ENCODE measurements at places on chromosomes 2 and 18.

GRCh38 chr2:9336576-9337314, 86.6 kb downstream of the ITGB1BP1 start:
- H3K27me3 ChIP-seq = no peaks in the 10 kb centered on the region
- H3K36me3 ChIP-seq = no peaks in the 10 kb centered on the region
- peak overlapping the region; percentile 61 for H3K27ac ChIP-seq
- peak; percentile 87 for DNase-seq

DNA sequence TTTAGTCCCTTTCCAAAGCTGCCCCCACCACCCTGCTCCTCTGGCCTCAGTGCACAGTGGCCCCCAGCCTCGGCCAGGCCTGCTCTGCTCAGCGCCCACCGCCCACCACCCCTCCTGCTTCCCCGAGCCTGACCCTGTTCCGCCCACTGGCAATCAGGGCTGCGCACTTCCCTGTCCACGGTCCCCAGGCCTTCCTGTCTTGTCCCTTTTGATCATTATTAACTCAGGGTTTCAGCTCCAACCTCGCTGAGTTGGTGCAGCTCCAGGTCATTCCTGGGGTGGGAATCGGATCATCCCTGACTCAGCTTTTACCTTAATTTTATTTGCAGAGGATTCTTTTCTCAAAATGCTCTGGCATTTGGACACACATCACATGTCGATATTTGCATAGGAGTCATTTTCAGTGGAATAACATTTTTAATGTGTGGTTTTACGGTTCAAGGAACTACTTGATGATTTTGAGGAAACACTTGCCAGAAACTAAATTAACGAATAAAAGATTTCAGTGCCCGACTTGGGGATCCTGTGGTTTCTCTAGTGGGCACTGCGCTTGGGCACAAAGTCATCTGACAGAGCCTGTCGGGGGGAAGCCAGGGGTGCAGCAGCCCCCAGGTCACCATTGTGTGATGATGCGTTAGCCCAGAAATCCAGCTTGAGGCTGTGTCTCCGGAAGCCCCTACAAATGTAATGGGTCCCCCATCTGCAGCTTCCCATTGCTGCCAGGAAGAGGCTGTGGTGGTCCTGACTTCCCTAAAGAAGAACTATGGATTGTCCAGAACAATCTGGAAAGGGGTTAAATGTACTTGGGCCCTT, 1.0 kb upstream of the ESPNL start:
- no peaks in the 10 kb centered on the region for H3K36me3 ChIP-seq
- no peak overlapping the region for H3K27ac ChIP-seq
- H3K4me3 ChIP-seq = no peak overlapping the region
- H3K27me3 ChIP-seq = no peaks in the 10 kb centered on the region

DNA sequence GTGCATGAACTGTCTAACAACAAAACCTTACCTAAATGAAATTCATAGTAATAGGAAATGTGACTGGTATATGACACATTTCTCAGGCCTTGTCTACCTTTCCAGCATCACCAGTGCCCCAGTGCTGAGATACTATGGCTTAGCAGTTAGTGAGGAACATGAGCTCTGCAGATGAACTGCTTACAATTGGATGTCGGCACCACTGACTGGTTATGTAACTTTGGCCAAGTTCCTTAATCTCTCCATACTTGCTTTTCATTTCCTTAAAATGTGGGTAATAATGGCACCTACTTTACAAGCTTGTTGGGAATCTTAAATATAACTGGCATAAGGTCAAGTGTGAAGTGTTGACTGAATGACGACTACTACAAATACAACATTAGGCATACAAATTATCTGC, 136.3 kb downstream of the OLA1 start:
- DNase-seq = no peak
- H3K4me1 ChIP-seq = no peaks in the 10 kb centered on the region
- H3K4me3 ChIP-seq = no peak overlapping the region
- H3K27ac ChIP-seq = no peak overlapping the region

DNA sequence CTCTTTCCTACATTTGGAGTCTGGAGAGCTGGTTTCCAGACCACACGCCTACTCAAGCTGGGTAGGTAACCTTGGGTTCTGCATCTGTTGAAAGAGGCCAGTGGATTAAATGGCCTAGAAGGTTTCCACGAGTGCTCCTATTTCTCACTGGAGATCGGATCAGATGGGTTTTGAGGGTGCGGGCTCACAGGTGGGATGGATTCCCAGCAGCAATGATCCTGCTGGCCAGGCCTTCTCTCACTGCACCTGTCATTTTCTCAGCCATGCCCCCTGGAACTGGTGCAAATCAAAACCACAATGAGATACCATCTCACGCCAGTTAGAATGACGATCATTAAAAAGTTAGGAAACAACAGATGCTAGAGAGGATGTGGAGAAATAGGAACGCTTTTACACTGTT, 747.5 kb upstream of the RAB6C start:
- DNase-seq = no peak
- H3K27me3 ChIP-seq = no peaks in the 10 kb centered on the region
- H3K27ac ChIP-seq = no peak overlapping the region
- H3K36me3 ChIP-seq = no peaks in the 10 kb centered on the region
- H3K4me1 ChIP-seq = no peaks in the 10 kb centered on the region
- no peak overlapping the region for H3K4me3 ChIP-seq

- no peak for DNase-seq
- no peak overlapping the region for H3K4me3 ChIP-seq
- no peaks in the 10 kb centered on the region for H3K27me3 ChIP-seq
Measured at GRCh38 chr2:143950704-143951103, 569.2 kb downstream of the ZEB2 start.

DNA sequence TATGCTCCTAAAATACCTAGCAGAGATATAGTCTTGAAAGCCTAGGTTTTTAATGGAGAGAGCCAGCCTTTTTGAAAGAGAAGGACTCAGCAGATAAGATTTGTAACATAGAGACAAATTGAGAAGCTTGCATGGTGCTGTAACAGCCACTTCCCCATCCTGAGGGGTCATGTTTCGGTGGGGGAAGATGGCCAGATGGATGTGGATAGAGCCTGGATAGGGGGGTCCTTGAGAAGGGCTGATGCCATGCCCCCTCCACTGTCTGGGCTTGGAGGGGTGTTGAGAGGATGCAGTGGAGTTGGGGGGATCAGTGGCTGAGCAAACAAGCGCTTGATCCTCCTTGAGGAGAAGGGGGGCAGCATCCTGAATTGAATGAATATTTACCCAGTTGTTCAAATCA, 178.0 kb upstream of the HS6ST1 start:
- H3K27me3 ChIP-seq = no peaks in the 10 kb centered on the region
- H3K27ac ChIP-seq = no peak overlapping the region
- H3K4me3 ChIP-seq = no peak overlapping the region
- no peaks in the 10 kb centered on the region for H3K36me3 ChIP-seq

DNA sequence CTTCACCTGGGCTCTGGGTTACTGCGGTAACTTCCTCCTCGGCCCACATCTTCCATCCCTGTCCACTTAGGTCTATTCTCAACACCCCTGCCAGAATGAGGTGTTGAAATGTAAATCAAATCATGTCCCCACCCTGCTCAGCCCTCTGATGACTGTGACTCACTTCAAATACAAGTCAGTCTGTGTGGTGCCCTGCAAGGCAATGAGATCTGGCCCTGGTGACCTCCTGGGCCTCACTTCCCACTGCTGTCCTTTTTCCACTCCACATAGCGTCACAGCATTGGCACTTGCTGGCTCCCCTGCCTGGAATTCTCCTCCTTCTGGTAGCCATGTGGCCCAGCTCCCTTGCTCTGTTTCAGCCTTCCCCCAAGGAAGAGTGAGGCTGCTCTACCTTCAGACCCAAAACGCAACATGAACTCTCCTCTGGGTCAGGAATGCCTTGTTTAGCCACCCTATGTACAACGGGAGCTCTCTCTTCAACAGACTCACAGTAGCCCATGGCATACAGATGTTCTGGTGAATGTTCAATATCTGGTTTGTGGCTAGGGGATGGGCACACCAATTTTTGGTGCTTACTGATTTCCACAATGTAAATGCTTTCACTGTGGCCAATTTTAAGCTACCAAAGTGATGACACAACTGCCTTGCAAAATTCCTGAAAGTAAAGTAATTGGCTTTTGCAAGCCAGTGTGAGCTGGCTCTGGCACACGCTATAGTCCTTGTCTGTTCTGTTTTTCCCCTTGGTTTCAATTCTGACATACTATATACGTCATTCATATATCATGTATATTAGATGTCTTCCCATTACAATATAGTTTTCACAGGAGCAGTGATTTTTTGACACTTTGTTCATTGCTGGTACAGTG, 550.3 kb upstream of the HS6ST1 start:
- DNase-seq = no peak
- H3K4me1 ChIP-seq = no peaks in the 10 kb centered on the region
- no peaks in the 10 kb centered on the region for H3K36me3 ChIP-seq
- H3K4me3 ChIP-seq = no peak overlapping the region
- no peak overlapping the region for H3K27ac ChIP-seq
- no peaks in the 10 kb centered on the region for H3K27me3 ChIP-seq

GRCh38 chr2:205496370-205496769, 185.9 kb upstream of the NRP2 start:
- no peak overlapping the region for H3K27ac ChIP-seq
- no peak for DNase-seq
- no peaks in the 10 kb centered on the region for H3K27me3 ChIP-seq
- H3K4me1 ChIP-seq = no peaks in the 10 kb centered on the region

- DNase-seq = no peak
- peak overlapping the region; percentile 73 for H3K27ac ChIP-seq
- no peaks in the 10 kb centered on the region for H3K27me3 ChIP-seq
- H3K4me3 ChIP-seq = peak overlapping the region; percentile 62
Measured at GRCh38 chr2:27489118-27489497, 435 bp downstream of the IFT172 start.

GRCh38 chr2:51103205-51103604, 71.3 kb upstream of the NRXN1 start:
- no peak for DNase-seq
- no peaks in the 10 kb centered on the region for H3K27me3 ChIP-seq
- no peak overlapping the region for H3K4me3 ChIP-seq
- no peaks in the 10 kb centered on the region for H3K36me3 ChIP-seq
- no peak overlapping the region for H3K27ac ChIP-seq
- H3K4me1 ChIP-seq = no peaks in the 10 kb centered on the region

DNA sequence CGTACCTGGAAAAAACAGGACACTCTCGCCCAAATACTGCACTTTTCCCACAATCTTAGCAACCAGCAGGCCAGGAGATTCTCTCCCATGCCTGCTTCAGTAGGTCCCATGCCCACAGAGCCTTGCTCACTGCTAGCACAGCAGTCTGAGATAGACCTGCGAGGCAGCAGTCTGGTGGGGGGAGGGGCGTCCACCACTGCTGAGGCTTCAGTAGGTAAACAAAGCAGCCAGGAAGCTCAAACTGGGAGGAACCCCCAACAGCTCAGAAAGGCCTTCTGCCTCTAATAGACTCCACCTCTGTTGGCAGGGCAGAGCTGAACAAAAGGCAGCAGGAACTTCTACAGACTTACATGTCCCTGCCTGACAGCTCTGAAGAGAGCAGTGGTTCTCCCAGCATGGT, 1202.8 kb upstream of the ACVR2A start:
- H3K4me1 ChIP-seq = no peaks in the 10 kb centered on the region
- DNase-seq = no peak
- H3K27me3 ChIP-seq = no peaks in the 10 kb centered on the region
- H3K27ac ChIP-seq = no peak overlapping the region

GRCh38 chr18:8051453-8051852, 484.3 kb downstream of the PTPRM start:
- DNase-seq = no peak
- no peaks in the 10 kb centered on the region for H3K36me3 ChIP-seq
- H3K4me3 ChIP-seq = no peak overlapping the region
- no peak overlapping the region for H3K27ac ChIP-seq

DNA sequence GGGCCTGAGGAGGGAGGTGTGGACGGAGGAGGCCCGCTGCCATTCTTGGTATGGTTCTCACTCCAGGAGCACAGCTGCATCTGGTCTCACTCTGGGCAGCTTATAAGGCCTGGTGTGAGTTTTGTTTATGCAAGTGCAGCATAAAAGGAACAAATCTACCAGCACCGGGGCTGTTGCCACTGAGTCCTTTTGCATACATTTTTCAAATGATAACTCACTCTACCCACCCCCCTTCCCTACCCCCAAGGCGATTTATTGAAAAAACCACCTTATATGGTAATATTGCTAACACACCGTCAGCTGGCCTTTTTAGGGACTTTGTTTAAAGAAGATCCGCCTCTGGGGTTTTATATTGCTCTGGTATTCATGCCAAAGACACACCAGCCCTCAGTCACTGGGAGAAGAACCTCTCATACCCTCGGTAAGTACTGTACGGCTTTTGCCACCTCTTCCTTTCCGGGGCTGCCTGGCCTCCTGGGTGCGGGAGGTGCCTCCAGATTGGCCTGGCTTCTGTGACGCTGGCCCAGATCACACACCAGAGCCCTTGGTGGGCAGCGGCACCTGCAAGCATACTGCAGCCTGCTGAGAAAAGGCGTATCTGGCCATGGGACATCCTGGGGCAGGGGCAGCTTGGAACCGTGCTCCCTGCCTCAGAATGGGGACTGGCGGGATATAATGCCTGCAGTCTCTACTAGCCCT, at the start of gene ACTG2:
TSS of gene ACTG2 (plus strand) at position 378 of the 699 bp plus-strand sequence. CDS start 8,304 bp downstream, outside the sequence.
- DNase-seq = peak; percentile 54
- no peaks in the 10 kb centered on the region for H3K4me1 ChIP-seq
- no peaks in the 10 kb centered on the region for H3K27me3 ChIP-seq
- no peaks in the 10 kb centered on the region for H3K36me3 ChIP-seq
- peak within 1 kb of the TSS; percentile 35 for H3K4me3 ChIP-seq

- H3K36me3 ChIP-seq = no peaks in the 10 kb centered on the region
- H3K27ac ChIP-seq = no peak overlapping the region
- no peaks in the 10 kb centered on the region for H3K27me3 ChIP-seq
- no peak for DNase-seq
- H3K4me1 ChIP-seq = no peaks in the 10 kb centered on the region
Measured at GRCh38 chr18:64929036-64929435, 780.1 kb upstream of the LINC00305 start.

DNA sequence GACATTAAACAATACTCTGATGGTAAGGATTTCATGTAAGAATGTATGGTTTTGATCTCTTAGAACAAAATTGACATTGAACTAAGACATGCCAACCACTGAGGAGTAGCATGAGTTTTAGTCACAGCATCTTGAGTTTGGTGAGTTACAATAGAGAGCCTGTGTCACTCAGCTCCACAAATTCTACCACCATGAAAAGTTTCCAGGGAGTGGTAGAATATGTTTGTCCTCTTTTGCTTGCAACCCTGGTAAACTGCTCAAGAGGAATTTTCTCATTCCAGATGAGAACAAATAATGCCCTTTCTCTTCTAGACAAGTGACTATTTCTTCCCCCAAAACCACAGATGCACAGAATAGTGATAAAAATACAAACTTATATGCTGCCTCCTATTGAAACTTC, 502.0 kb upstream of the VRK2 start:
- H3K27me3 ChIP-seq = no peaks in the 10 kb centered on the region
- no peak for DNase-seq
- H3K36me3 ChIP-seq = no peaks in the 10 kb centered on the region
- no peaks in the 10 kb centered on the region for H3K4me1 ChIP-seq
- H3K4me3 ChIP-seq = no peak overlapping the region

DNA sequence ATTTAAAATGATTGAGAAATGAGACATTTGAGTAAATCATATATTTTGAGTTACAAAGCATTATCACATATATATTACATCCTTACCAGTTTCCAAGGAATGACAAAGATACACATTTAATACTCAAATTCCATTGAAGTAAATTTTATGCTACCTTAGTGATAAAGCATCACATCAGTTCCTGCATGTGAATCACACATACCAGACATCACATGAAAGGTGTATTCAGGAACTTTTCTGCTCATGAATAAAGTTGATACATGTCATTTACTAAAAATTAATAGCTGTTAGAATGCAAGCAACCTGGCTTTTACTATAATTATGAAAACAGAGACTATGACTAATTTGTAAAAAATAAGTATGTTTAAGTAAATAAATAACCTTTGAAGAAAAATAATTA, 548.8 kb upstream of the SLC39A10 start:
- H3K27me3 ChIP-seq = no peaks in the 10 kb centered on the region
- DNase-seq = no peak
- no peaks in the 10 kb centered on the region for H3K4me1 ChIP-seq
- H3K36me3 ChIP-seq = no peaks in the 10 kb centered on the region
- H3K27ac ChIP-seq = no peak overlapping the region
